ENCODE measurements at places on chromosomes 7 and 10. TPM values are rescaled to one million over a fixed set of nuclear protein-coding genes. Genes with fewer than 3 reads are reported as not detected.

Gene WIPF3
- total RNA-seq: not detected

Gene PRKG1
- not detected for total RNA-seq

Gene OPALIN
- not detected for total RNA-seq

Gene PODXL
- 0.18 TPM for total RNA-seq

DNA sequence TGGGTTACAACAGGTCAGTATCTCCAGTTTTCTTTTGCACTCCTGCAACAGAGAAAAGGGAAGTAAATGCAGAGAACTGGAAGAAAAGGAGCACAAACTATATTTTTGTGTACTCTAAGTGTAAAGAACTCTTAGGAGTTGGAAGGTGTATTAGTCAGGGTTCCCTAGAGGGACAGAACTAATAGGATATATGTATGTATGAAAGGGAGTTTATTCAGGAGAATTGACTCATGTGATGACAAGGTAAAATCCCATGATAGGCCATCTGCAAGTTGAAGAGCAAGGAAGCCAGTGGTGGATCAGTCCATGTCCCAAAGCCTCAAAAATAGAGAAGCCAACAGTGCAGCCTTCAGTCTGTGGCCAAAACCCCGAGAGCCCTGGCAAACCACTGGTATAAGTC, 22.6 kb upstream of the RAB18 start:
- DNase-seq: no peak

DNA sequence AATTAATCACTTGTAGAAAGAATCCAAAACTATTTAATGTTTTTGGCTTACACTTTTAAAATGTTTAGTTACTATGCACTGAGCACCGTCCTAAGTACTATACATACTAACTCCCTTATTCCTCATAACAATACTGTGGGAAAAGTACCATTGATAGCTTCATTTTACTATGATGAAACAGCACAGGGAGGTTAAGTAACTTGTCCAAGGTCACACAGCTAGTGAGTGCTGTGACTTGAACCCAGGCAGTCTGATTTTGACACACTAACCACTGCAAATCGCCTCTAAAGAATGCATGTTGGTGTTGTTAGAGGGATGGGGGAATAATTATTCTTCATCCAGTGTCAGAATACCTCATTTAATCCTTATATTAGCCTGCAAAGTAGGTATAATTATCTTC, 1.9 kb upstream of the RELN start:
- DNase-seq: no peak

GRCh38 chr7:84218681-84219080, 24.1 kb upstream of the SEMA3A start:
- no peak for DNase-seq

DNA sequence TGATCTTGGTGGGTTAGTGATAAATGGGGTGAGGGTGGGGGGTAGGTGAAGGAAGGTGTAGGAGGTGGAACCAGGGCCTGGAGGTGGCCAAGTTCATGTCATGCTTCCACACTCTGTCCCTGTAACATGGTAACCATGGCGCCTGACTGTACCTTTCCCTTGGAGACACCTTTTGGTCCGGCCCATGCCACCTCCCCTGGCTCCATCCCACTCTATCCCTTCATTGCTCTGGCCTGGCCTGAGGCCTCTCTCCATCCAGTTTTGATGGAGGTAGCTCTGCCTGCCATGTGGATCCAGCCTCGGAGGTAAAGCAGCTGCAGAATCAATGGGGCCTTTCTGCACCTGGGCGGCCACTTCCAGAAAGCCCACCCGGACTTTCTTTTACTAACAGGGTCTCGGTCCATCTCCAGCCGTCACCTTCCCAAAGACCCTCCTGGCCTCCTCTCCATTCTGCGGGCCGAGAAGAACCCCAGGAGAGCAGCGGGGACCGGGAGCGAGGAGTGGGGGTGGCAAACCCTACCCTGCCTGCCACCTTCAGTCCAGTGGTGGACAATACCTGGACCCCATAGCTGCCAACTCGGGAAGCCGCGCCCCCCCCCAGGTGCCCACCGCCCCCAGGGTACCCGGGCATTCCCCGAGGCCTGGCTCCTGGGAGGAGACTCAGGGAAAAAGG, 504 bp upstream of the TRRAP start:
- no peak for DNase-seq

DNA sequence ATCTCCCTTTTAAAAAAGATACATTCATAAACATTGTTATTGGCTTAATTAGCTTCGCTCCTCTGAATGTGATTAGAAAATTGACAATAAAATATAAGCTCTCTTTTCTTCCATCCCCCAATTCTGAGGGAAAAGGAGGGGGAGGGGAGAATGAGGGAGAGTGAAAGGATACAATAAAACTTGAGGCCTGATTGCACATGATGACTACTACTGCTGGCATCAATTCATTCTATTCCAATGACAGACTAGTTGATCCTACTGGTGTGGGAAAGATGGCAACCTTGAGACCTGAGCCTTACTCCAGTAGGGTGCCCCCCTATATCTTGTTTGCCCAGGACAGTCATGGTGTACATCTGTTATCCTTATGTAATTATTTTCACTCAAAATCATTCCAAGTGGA, 4.5 kb upstream of the IQUB start:
- no peak for DNase-seq

Data from activated naive CD4-positive, alpha-beta T cell treated with anti-CD3 and anti-CD28 coated beads, Interleukin-2, amount 50 U/mL, for 72 hours (primary cell).